ENCODE measurements at places on chromosomes 7 and 10. TPM values are rescaled to one million over a fixed set of nuclear protein-coding genes. Genes with fewer than 3 reads are reported as not detected.
A peak's percentile ranks its signal among the peaks of the same experiment; 100 is the strongest.

DNA sequence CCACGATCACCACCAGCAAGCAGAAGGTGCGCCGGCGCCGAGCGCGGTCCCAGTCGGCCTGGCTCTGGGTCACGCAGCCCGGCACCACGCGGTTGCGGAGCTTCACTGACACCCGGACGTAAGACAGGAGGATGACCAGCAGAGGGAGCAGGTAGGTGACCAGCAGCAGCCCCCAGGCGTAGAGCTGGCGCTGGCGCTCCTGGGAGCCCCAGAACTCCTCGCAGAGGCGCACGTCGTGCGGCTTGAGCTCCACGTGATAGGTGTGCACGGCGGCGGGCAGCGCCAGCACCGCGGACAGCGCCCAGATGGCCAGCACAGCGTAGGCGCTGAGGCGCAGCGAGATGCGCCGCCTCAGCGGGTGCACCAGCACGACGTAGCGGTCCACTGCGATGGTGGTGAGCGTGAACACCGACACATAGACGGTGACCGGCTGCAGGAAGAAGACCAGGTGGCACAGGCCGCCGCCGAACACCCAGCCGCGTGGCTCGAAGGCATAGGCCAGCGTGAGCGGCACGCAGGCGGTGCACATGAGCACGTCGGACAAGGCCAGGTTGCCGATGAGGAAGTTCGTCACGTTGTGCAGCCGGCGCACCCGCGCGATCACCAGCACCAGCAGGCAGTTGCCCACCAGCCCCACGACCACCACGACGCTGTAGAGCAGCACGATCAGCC, 920 bp downstream of the PRLHR start:
- DNase-seq, result no peak

- DNase-seq, result no peak
Observed at GRCh38 chr7:5094641-5095040, 49.0 kb downstream of the RBAK start.

DNA sequence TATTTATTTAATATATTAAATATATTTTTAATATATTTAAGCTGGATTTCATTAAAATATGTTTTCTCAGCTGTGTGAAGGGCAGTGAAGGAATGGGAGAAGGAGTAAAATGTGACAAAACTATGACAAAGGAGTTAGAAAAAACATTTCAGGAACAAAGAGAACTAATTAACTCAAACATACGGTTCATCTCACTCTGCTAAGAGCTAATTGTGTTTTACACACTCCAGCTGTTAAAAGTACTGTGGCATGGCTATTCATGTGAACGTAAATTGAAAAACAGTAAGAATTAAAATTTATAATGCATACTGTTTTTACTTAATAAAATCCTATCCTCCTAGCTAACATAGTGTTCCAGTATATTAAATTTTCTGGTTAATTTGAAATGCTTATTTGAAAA, 262.5 kb upstream of the GNAI1 start:
- no peak for DNase-seq

DNA sequence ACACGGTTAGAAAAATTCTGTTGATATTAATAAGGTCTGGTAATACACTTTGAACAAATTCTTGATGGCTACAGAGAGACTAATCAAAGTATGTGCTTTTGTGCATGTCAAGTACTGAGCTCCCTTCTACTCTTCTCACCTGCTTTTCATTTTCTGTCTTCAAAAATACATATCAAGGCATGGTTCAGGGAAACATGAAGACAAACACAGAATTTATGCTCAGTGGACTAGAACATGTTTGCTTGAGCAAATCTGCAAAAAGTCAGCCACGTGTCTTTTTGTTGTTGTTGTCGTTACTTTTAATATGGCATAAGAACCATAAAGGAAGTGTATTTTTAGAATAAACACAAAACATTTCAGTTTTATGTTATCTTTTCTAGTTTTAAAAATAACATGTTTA, 21.9 kb downstream of the CDK13 start:
- DNase-seq, result no peak

DNA sequence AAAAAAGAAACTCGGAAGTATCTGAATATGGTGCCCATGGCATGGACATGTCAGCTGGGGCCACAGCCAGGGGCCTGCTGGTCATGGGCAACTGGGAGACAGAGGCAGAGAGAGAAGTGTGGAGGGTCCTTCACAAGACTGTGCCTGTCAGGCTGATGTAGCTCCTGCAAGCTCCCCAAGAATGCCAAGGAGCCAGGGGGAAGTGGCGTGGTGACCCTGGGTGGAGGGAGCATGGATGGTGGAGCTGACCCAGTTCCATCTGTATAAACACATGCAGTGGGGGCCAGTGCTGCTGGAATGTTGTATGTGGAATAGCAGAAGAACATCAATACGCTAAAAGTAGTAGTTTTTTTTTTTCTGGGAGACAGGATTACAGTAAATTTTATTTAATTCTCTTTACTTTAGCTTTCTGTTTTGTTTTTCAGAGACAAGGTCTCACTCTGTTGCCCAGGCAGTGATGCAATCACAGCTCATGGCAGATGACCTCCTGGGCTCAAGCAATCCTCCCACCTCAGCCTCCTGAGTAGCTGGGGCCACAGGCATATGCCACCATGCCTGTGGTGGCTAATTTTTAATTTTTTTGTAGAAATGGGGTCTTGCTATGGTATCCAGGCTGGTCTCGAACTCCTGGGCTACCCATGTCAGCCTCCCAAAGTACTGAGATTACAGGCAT, 10.5 kb upstream of the ZMIZ2 start:
- DNase-seq, result no peak

GRCh38 chr10:69786791-69787190, 14.9 kb upstream of the COL13A1 start:
- DNase-seq, result no peak

GRCh38 chr10:48800007-48800675, 115.5 kb downstream of the WDFY4 start:
- DNase-seq, result no peak

DNA sequence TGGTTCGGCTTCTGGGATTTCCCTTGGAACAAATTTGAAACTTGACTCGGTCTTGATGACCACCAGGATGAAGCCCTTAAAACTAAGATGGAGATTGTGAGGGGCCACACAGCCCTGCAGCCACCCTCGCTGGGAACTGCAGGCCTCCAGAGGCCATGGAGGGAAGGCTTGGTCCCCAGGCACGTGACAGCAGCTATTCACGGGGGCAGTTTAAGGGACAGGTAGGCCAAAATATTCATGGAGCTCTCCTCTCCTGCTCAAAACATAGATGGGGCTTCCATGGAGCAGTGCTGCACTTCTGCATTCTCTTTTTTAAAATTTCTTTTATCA, 137.0 kb downstream of the ADCY1 start:
- no peak for DNase-seq

DNA sequence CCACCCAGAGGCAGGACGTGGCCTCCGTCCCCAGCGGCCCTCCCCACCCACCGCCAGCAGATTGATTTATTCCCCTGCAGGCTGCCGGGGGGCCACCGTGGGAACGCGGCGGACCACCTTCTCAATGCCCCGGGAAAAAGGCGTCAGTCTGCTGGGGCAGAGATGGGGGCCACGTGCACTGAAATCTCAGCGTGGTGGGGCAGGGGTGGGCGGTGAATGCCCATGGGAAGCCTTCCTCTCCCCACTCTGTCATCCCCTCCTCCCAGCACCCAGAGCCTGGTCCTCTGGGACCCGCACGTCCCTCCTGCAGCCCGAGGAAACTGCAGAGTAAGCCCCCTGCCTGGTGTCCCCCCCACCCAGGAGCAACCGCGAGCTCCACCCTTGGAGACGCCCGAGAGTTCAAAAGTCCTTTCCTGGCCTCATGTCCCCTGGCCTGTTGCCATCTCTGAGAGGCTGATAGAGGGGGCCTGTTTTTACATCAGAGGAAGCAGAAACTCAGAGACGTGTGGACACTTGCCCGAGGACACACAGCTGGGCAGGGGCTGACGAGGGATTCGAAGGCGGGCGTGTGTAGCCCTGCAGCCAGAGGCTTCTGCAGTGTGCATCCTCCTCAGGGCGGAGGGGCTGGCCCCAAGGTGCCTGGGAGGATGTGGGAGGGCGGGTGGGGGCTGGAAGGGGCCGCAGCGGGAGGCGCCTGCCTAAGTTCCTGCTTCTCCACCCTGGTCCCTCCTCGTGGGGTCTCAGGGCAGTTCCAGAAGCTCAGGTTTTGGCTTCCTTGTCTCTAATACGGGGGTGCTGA, 21.8 kb downstream of the UNCX start:
- DNase-seq, result no peak

DNA sequence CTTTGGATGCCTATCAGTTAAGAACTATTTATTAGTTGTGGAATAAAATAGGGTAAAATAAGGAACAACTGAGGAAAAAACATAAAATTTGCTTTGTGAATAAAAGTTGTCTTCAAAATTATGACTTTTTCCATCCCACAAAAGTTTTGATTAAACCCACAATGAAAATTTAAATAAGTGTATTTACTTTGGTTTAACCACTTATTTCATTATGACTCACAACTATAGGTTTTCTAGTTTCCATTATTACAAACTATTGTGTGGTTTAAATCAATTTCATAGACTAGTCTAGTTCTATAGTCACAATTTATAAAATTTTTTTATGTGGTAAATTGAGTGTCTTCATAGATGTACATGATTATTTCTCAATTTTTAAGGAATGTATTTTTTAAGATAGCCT, 116.6 kb downstream of the EGFR start:
- DNase-seq, result no peak

- DNase-seq, result no peak
Observed at GRCh38 chr7:105016709-105017656, 3.0 kb downstream of the KMT2E start.

DNA sequence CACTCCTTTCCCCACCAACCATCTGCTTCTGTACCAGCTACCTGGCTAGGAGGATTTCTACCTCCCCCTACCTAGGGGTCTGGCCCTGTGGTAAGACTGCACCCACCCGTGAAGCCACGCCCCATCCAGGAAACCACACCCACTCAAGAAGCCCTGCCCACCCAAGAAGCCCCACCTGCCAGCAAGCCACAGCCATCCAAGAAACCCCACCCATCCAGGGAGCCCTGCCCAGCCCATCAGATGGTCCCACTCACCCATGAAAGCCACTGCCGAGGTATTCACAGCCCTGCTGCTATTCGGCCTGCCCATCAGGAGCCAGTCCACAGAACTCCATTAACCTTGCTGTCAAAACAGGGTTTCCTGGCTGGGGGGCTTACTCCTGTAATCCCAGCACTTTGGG, 15.6 kb upstream of the MUC3A start:
- DNase-seq, result no peak

GRCh38 chr7:159218607-159219006, 73.9 kb upstream of the VIPR2 start:
- no peak for DNase-seq

GRCh38 chr7:135538376-135538775, 19.3 kb upstream of the NUP205 start:
- no peak for DNase-seq

DNA sequence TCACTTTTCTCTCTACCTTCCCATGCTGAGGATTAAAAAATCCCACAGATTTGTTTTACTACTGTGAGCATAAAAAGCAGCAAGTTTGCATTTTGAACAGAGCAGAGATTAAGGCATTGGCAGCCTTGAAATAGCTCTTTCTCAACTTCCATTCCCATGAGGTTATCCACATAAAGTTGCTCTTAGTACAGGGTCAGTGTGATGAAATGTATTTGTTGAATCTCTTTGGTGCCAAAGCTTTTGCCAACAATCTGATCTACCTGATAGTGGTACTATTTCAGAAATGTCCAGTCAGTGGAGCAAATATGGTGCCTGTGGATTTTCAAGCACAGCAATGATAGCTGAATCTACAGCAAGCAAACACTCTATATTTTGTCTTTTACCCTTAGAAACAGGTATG, 254.8 kb downstream of the INHBA start:
- DNase-seq, result no peak

DNA sequence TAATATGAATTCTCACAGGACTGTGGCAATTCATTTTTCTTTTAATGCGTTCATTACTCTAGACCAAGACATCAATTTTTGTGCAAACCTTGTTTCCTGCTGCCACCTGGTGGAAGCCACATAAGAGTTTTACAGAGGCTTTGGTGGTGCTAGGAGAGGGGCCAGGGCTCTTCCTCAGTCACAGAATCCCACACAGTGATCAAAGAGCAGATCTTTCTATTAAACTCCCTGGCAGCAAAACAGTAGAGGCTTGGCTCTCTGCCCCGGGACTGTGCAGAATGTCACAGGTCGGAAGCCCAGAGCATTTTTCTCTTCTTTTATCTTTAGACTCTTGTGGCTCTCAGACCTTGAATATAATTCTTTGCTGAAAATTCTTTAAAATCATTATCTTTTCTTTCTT, 506.4 kb upstream of the C7orf33 start:
- peak; percentile 24 for DNase-seq

GRCh38 chr7:15490291-15490690, 71.5 kb downstream of the AGMO start:
- DNase-seq, result no peak

DNA sequence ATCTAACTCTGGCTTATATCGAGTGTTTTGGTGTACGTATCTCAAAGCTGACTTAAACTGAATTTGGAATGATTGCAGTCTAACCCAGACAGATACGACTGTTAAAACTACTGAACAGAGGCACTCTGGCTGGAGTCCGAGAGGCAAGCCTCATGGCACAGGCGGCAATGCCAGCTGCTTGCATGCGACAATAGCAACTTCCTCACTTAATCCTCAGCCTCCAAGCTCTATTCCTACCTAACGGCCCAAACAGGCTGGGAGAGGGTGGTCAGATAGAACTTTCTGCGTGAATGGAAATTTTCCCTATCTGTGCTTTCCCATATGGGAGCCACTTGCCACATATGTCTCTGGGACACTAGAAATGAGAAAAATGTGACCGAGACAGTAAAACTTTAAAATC, 292.0 kb upstream of the KLF6 start:
- DNase-seq, result no peak

- DNase-seq, result no peak
Observed at GRCh38 chr10:12445701-12446334, 96.5 kb downstream of the CAMK1D start.

DNA sequence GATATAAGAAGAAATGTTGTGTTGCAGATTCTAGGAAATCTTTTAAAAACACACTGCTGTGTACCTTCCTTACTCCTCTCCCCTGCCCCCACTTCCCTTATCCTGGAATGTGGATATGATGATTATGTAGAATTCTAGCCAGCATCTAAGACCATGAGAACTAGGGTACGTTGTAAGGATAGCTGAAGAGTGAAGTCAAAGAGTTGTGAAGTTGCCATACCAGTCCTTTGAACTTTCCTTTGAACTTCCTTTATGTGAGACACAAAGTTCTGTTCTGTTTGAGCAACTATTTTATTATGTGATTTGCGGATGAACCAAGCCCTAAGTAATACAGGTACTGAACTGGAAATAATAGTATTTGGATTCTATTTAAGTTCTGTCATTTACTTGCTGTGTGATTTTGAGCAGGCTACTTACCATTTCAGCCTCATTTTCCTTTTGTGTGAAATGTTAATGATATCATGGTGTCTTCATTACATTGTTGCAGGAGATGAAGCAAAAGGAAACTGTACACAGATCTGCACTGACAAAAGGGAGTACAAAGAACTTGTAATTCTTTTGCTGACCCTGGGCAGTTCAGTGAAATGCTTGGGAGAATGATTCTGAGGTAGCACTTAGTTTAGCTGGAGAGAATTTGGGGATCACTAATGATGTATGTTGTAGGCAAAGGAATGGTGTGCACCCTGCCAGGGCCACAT, 31.4 kb downstream of the RPA3 start:
- no peak for DNase-seq

- DNase-seq, result no peak
Observed at GRCh38 chr10:29239569-29240472, 49.0 kb upstream of the LYZL1 start.

- DNase-seq, result no peak
Observed at GRCh38 chr10:76403912-76404311, 972.5 kb downstream of the LRMDA start.

The UNCX gene
- not detected for total RNA-seq

The CAMK1D gene
- 50.7 TPM for total RNA-seq

The CUZD1 gene
- total RNA-seq, result 0.82 TPM

The MNX1 gene
- total RNA-seq, result 15.9 TPM

The ELFN1 gene
- 0.25 TPM for total RNA-seq

The TRIM50 gene
- 0.28 TPM for total RNA-seq

Data from left colon (tissue), 2 donors.